Gastrocnemius medialis (tissue), 4 donors: ENCODE measurements at places on chromosomes 7 and 10.

DNA sequence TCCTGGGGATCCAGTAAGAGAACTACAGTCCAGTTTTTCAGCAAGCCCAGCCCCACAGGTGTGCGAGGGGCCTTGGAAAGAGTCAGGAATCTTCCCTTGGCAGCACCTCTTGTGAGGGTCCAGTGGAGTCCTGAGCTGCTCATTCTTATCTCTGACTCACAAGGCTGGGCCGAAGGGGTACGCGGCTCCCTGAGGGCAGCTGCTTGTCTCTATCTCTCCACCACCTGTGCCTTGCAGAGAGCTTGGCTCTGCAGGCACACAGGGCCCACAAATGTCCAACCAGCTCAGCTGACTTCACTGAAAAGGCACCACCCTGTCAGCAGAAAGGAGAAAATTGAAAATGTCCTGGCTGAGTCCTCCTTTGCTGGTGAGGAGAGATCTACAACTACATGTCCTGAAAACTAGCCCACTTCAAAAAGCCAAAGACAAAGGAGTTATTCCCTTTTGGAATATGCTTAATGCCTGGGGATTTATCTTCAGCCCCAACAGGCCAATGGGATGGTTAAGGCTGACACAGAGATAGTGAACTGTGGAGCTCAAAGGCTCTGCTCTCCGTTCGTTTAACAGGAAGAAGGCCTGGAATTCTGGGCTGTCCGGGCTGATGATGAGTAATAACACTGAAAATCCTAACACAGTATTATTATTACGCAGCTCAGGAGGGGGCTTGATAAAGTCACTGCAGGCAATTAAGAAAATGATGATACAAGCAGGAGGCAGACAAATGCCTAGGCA lies 23.4 kb downstream of the UROS start:
- no peak for DNase-seq

GRCh38 chr7:204326-204725 lies 12.0 kb downstream of the FAM20C start:
- no peak for DNase-seq

- no peak for DNase-seq
Measured at GRCh38 chr10:95208702-95209391, 14.8 kb downstream of the ACSM6 start.

GRCh38 chr10:104937567-104937966 lies 296.5 kb downstream of the SORCS3 start:
- DNase-seq, result no peak

GRCh38 chr7:7967886-7968543 lies 581 bp upstream of the GLCCI1 start:
- no peak for DNase-seq
